CD4-positive, alpha-beta T cell treated with Interleukin-2 at 100 ng/mL for 4 hours (primary cell): ENCODE measurements at places on chromosomes 1 and 21.

DNA sequence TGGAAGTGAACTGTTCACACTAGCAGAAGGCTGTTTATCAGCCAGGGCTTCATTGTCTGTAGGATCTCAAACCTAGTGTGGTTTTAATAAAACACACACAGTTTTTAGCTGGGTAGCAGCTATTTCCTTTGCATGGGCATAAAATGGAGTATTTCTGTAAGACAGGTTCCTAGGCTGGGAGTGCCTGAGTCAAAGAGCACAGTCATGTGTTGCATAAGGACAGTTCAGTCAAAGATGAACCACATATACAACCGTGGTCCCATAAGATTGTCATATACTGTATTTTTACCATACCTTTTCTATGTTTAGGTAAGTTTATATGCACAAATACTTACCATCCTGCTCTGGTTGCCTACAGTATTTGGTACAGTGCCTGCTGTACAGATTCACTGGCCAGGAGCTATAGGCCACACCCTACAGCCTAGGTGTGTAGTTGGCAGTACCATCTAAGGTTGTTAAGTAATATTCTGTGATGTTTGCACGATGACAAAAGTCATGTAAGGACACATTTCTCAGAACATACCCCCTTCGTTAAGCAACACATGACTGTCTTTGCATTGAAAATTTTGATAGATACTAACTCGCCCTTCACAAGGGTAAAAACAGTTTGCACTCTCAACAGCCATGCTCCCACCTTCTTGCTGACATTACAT is 17.2 kb downstream of the LGALS8 start:
- no peak for DNase-seq

DNA sequence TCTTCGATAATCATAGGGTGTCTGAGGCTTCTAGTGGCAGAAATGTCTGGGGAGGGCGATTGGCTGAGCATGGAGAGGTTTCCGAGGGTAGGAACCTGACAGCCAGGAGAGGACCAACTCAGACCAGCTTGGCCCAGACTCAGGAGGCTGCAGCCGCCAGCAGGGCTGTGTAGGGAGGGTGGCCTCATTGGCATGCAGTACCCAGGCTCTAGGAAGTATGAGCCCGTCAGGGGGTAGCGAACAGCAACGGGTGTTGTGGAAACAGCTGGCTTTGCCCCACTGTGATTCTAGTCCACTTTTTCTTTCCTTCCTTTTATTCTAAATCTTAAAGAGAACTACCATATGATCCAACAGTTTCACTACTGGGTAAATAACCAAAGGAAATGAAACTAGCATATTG is 103.3 kb downstream of the DIRAS3 start:
- DNase-seq, result no peak

DNA sequence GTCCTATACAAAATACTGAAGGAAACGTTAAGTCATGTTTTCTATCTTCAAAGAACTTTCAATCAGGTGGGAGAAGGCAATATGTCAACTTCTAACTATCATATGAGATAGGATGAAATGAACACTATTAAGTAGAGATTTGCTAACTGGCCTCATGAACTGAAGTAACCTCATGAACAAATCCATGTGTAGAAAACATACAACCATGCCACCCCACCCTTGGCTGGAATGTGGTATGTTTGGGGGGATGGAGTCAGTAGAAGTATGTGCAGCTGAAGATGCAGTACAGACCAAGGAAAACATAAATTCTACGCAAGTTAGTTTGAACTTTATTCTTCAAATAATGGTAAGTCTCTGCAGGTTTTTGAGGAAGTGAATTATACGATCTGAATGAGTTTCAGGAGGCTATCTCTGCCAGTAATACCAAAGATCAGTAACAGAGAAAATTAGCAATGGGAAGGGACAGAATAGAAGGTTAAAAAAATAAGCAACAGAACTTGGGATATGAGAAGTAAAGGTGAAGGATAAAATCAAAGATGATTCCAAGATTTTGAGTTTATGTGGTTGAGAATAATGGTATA is 4.5 kb downstream of the TRMT1L start:
- DNase-seq, result no peak

GRCh38 chr1:111735858-111736544 is 3.2 kb downstream of the INKA2 start:
- DNase-seq, result no peak

DNA sequence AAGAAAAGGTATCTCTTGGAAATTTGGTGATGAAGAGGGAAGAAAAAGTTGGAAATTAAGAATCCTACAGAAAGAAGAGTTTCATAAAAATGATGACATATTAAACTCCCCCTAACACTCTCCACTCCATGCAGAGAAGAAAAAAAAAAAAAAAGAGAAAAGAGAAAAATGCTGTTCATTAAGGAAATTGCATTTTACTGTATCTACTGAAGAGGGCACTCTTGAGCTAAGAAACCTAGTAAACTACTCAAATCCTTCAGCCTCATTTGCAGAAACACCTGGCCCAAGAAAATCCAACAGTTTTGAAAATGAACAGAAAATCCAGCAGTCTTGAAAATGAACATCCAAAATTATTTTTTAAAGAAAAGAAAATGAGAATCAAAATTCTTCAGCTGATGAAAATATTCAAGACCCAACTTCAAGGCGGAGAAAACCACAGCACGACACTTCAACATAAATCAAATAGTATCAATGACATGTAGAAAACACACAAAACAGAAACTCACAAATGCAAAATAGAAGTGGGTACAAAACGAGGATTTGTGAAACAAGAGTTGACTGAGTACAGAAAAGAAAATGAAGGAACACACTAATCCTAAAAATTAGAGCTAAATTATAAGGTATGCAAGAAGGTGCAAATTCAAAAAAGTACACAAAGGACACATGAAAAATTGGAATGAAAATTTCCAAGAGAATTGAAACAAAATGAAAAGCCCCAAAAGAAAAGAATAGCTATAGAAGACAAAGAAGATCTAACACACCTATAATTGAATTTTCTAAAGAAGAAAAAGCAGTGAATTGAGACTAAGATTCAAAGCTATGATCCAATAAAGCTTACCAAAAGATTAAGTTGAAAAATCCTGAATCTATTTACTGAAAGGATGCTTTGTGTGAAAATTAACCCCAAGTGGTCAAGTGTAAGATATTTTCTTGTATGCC is 73.2 kb upstream of the DNAJC6 start:
- peak; percentile 33 for DNase-seq

GRCh38 chr1:207335695-207336363 is 14.4 kb downstream of the CD55 start:
- peak; percentile 35 for DNase-seq
